GM23338 (cell line): ENCODE measurements at places on chromosomes 2 and 18. TPM values are rescaled to one million over a fixed set of nuclear protein-coding genes. Genes with fewer than 3 reads are reported as not detected.

The C2orf72 gene
- 1.3 and 1.4 TPM in 2 replicates for total RNA-seq

The OTOS gene
- total RNA-seq = not detected in 2 replicates

The CXCR4 gene
- 1.3 and 2.1 TPM in 2 replicates for total RNA-seq

- no peak overlapping the region for H3K4me3 ChIP-seq
- H3K4me1 ChIP-seq = peaks cover 6% of the 10 kb centered on the region; the same call in 1 of the 2 replicates
- H3K36me3 ChIP-seq = no peaks in the 10 kb centered on the region
- DNase-seq = peak; percentile 45
Measured at GRCh38 chr2:220985561-220985960, 586.5 kb downstream of the EPHA4 start.

DNA sequence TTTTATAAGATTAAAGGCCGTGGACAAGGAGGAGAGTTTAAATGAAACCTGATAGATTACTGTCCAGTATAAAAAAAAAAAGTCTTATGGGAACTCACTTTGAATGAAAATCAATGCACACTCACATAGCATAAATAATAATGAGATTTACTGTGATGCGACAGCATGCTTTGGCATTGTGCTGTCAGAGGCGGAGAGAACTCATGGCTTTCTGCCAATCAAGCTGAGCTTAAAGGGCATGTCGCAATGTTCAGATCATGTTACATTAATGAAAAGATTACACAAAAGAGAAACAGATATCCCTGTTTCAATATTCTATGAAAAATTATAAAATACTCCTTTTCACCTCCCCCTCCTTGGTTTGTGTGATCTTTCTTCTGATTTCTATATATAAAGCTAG, 310.8 kb downstream of the ERBB4 start:
- no peaks in the 10 kb centered on the region for H3K4me1 ChIP-seq
- no peak overlapping the region for H3K27ac ChIP-seq
- no peaks in the 10 kb centered on the region for H3K27me3 ChIP-seq
- H3K36me3 ChIP-seq = no peaks in the 10 kb centered on the region
- H3K4me3 ChIP-seq = no peak overlapping the region

DNA sequence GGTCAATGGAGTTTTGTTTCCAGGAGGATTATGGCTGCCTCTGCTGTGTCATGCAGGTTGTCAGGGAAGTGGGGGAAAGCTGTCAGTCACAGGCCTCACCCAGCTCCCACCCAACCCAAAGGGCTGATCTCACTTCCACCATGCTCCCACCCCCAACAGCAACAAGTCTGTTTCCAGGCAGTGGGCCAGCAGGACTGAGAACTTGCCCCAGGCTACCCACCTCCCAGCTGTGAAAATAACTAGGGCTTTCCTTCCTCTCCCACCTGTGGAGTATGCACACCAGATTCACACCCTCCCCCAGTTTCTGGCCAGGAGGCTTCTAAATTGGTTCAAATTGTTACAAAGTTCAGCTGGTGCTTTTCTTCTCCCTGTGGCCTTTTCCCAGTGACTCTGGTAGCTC, 95.6 kb upstream of the ACVR1 start:
- no peaks in the 10 kb centered on the region for H3K36me3 ChIP-seq
- no peak overlapping the region for H3K4me3 ChIP-seq
- H3K27ac ChIP-seq = no peak overlapping the region
- H3K4me1 ChIP-seq = no peaks in the 10 kb centered on the region
- no peaks in the 10 kb centered on the region for H3K27me3 ChIP-seq

DNA sequence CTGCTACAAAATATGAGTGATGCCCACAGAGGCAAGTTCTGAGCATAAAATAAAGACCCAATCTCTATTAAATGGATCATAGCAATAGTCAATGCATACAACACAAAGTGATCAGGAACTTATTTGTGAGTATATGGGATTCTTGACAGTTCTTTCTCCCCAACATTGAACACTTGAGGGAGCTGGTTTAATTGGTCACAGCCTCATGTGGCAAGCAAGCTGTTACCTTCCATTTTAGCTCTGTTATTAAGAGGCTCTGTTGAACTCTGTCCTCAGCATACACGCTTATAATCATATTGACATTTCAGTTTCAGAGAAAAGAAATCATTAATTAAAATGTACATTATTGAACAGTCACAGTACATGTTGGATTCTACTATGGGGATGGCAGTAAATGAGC, 37.6 kb upstream of the PAX3 start:
- H3K27ac ChIP-seq = no peak overlapping the region
- H3K4me3 ChIP-seq = no peak overlapping the region
- no peaks in the 10 kb centered on the region for H3K36me3 ChIP-seq
- no peaks in the 10 kb centered on the region for H3K4me1 ChIP-seq
- no peaks in the 10 kb centered on the region for H3K27me3 ChIP-seq
- DNase-seq = peak; percentile 8

GRCh38 chr2:98464772-98465310, 20.2 kb downstream of the INPP4A start:
- H3K4me1 ChIP-seq = peaks cover 20% of the 10 kb centered on the region
- no peaks in the 10 kb centered on the region for H3K36me3 ChIP-seq
- no peaks in the 10 kb centered on the region for H3K27me3 ChIP-seq
- DNase-seq = no peak
- H3K4me3 ChIP-seq = no peak overlapping the region
- 0 out of 2 replicates have a peak overlapping the region, but pooled peaks have one; percentile 32 for H3K27ac ChIP-seq

- no peak overlapping the region for H3K4me3 ChIP-seq
- peaks cover 6% of the 10 kb centered on the region; the same call in 1 of the 2 replicates for H3K4me1 ChIP-seq
- no peaks in the 10 kb centered on the region for H3K36me3 ChIP-seq
- DNase-seq = no peak
Measured at GRCh38 chr2:225566798-225567197, 167.3 kb downstream of the NYAP2 start.

GRCh38 chr2:88760819-88761598, 69.5 kb downstream of the RPIA start:
- peaks cover 10% of the 10 kb centered on the region; the same call in 1 of the 2 replicates for H3K36me3 ChIP-seq
- no peak for DNase-seq
- H3K4me1 ChIP-seq = no peaks in the 10 kb centered on the region
- no peak overlapping the region for H3K27ac ChIP-seq

DNA sequence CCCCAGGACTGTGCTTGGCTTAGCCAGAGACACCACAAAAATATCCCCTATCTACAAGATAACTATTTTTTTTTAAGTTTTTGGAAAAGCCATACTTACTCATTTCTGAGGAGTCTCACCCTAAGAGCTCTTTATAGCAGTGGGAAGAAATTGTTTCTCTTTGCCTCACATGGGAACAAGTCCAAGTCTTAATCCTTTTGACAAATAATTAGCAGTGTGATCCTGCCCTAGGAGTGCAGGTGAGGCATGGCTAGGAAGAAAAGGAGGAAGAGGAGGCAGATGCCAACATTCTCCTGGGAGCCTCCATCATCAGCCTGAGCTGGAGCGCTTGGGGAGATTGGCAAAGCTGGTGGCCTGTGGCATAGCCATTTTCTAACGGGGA, 115.6 kb downstream of the STPG4 start:
- H3K36me3 ChIP-seq = no peaks in the 10 kb centered on the region
- no peaks in the 10 kb centered on the region for H3K27me3 ChIP-seq
- peaks cover 34% of the 10 kb centered on the region for H3K4me1 ChIP-seq
- H3K27ac ChIP-seq = no peak overlapping the region
- DNase-seq = no peak

DNA sequence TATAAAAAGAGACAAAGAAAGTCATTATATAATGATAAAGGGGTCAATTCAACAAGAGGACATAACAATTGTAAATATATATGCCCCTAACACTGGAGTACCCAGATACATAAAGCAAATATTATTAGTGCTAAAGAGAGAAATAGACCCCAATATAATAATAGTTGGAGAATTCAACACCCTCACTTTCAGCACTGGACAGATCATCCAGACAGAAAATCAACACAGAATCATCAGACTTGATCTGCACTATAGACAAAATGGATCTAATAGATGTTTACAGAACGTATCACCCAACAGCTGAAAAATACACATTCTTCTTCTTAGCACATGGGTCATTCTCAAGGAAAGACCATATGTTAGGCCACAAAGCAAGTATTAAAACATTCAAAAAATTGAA, 31.7 kb downstream of the CLHC1 start:
- H3K27me3 ChIP-seq = no peaks in the 10 kb centered on the region
- no peaks in the 10 kb centered on the region for H3K4me1 ChIP-seq
- no peak for DNase-seq
- H3K4me3 ChIP-seq = no peak overlapping the region
- H3K27ac ChIP-seq = no peak overlapping the region
- no peaks in the 10 kb centered on the region for H3K36me3 ChIP-seq
